Gastroesophageal sphincter (tissue), 4 donors: ENCODE measurements at places on chromosomes 11 and 22.

GRCh38 chr22:36326178-36327161 is 61.3 kb downstream of the MYH9 start:
- no peak for ATAC-seq

DNA sequence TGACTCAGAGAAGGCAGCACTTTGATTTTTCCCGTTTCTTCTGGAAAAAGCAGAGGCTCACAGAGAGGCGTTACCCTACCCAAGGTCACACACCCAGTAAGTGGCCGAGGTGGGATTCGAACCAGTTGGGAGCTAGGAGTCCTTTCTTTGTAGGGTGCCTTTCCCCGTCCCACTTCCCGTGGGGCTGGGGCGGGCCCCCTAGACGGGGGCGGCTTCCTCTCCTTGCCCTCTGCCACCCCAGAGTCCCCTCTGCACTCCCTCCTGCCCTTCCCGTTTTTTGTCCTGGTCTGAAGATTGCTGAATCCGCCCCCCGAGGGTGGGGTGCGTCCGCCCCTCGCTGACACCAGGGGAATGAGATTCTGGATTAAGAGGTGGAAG is 747 bp downstream of the TPCN2 start:
- no peak for ATAC-seq

DNA sequence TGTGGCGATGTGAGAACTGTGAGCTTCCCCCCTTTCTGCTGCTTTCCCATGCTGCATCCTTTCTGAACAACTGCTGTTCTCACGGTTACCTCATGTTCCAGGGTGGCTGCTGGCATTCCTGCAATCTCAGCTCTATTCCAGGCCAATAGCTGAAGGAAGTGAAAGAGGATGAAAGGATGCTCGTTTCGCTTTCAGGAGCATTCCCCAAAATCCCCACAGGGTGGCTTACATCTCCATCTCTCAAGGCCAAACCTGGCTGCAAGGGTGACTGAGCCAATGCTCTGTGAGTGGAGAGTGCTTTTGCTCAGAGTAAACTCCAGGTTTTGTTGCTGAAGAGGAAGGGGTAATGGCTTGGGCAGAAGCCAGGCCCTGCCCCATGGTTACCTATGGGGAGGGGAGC is 848.2 kb downstream of the BRD1 start:
- no peak for ATAC-seq

- no peak for ATAC-seq
Measured at GRCh38 chr11:80383655-80384054, 942.8 kb upstream of the TENM4 start.

DNA sequence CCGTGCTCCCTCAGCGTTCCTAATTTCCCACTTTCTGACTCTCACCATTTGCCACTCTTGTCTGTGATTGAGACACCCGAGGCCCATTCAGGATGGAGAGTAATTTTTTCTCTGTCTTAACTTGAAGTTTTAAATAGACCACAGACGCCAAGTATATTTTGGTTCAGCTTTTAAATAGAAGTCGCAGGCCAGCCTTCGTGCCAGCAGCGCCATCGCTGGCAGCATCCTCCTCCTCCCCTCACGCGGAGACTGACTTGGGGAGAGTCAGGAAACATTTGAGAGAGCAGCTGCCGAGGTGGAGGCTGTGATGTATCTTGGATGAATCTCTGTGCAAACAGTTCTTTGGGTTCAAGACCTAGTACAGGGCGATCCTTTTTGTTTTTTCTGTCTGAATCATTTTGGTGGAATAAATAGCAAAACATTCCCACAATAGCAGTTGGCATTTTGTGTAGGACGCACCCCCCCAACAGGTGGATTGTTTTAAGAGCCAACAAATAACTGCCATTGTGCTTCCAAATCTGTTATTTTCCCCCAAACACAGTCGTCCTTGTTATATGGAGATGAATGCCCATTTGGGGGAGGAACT is 889 bp upstream of the DMC1 start:
- ATAC-seq, result no peak

- ATAC-seq, result no peak
Measured at GRCh38 chr11:10324474-10324873, 19.6 kb downstream of the ADM start.

DNA sequence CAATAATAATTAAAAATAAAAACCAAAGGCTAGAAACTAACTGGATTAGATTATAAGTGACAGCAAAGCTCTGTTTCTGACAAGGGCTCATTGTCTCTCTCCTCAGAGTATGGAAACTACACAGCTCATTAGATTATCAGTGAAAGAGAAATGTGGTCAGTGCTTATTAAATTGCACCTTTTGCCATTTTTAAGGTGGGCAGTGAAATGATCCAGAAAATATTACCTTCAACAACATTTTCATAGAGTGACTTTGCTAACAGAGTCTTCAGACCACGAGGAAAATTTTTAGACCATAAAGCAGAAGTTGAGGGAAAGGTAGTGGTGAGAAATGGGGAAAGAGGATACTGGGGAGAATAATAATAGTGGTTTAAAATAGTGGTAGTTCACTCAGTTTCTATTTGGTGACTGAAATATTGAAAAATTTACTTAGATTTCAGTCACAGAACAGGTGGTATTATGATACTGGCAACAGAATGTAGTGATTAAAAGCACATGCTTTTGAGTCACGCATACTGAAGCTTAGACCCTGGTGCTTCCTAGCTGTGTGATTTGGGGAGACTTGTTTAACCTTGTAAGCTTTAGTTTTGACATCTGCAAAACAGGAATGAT is 684.0 kb upstream of the CCDC90B start:
- ATAC-seq, result no peak

DNA sequence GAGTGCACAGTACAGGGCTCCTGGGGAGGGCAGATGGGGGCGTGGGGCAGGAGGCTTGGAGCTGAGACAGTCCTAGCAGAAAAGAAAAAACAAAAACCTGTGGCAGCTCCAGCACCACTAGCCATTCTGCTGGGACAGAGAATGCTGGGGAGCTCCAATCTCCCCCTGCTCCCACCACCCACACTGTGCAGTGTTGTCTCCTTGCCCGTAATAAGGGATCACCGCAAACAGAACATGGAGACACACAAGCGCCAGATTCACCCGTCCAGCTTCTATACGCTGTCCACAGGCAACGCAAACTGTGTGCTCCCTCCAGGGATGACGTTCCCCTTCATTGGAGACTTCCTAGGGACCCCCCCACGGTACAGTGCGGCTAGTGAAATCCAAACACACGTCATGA is 31.4 kb downstream of the OPCML start:
- ATAC-seq, result no peak

DNA sequence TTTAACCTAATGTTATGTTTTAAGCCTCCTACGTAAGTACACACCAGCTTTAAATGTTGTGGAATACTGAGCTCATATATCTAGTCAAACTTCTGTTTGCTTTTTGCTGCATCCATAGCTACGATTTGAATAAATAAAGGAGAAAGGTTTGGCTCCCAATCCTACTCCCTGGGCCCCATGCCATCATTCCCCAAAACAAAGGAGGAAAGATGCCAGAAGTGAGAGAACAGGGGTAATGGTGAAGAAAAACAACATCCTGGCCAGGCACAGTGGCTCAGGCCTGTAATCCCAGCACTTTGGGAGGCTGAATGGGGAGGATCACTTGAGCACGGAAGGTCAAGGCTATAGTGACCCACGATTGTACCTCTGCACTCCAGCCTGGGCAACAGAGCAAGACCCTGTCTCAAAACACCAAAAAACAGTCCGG is 26.5 kb downstream of the SCGB1A1 start:
- peak; percentile 62 for ATAC-seq

DNA sequence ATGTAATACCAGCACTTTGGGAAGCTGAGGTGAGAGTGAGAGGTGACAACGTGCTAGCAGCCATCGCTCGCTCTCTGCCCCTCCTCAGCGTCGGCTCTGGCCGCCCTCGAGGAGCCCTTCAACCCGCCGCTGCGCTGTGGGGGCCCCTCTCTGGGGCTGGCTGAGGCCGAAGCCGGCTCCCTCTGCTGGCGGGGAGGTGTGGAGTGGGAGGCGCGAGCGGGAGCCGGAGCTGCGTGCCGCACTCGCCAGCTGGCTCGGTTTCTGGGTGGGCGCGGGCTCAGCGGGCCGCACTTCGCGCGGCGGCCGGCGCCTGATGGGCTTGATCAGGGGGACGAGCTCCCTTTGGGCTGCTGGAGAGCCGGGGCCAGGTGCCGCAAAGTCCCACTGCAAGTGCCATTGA is 98.9 kb upstream of the UBASH3B start:
- ATAC-seq, result peak; percentile 34

- peak; percentile 66 for ATAC-seq
Measured at GRCh38 chr11:103794262-103794661, 242.2 kb upstream of the DDI1 start.
